ENCODE measurements at places on chromosomes 16 and 17.
A peak's percentile ranks its signal among the peaks of the same experiment; 100 is the strongest.

DNA sequence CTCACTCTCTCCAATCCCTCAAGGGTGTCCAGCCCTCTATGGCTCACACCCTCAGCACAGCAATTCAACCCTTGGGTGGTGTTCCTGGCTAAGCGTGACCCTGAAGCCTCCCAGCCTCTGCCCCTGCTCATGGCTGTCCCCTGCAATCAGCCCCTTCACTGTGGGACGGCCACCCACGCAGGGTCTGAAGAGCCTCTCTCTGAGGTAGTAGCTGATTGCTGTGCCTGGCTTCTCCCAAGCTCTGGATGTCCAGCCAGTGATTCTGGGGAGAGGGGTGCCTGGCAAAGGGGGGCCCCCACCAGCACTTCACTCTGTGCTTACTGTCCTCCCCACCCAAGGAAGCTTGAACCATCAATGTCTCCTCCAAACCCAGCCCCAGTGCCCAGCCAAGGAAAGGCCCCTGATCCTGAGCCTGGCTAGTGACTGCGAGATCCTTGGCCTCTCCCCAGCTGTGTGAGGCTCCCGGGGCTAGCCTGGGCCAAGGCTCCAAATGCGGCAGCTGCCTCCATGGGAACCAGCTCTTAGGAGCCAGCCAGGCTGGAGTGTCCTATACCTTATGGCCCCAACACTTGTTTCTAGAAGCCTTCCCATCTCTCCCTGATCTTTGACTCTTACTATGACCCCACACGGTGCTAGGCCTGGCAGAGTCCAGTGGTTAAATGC, 9.9 kb downstream of the MTSS2 start:
- no peaks in the 10 kb centered on the region for H3K4me1 ChIP-seq
- H3K36me3 ChIP-seq, result no peaks in the 10 kb centered on the region
- H3K27ac ChIP-seq, result no peak overlapping the region
- H3K27me3 ChIP-seq, result no peaks in the 10 kb centered on the region

GRCh38 chr16:9138021-9138680, 46.7 kb downstream of the HAPSTR1 start:
- no peak for DNase-seq
- no peak overlapping the region for H3K27ac ChIP-seq
- peaks cover 18% of the 10 kb centered on the region for H3K4me1 ChIP-seq
- H3K27me3 ChIP-seq, result no peaks in the 10 kb centered on the region
- peaks cover 1% of the 10 kb centered on the region for H3K36me3 ChIP-seq

GRCh38 chr16:55690841-55691240, 35.1 kb downstream of the SLC6A2 start:
- no peak for DNase-seq
- no peaks in the 10 kb centered on the region for H3K4me1 ChIP-seq
- no peak overlapping the region for H3K27ac ChIP-seq
- H3K4me3 ChIP-seq, result no peak overlapping the region

DNA sequence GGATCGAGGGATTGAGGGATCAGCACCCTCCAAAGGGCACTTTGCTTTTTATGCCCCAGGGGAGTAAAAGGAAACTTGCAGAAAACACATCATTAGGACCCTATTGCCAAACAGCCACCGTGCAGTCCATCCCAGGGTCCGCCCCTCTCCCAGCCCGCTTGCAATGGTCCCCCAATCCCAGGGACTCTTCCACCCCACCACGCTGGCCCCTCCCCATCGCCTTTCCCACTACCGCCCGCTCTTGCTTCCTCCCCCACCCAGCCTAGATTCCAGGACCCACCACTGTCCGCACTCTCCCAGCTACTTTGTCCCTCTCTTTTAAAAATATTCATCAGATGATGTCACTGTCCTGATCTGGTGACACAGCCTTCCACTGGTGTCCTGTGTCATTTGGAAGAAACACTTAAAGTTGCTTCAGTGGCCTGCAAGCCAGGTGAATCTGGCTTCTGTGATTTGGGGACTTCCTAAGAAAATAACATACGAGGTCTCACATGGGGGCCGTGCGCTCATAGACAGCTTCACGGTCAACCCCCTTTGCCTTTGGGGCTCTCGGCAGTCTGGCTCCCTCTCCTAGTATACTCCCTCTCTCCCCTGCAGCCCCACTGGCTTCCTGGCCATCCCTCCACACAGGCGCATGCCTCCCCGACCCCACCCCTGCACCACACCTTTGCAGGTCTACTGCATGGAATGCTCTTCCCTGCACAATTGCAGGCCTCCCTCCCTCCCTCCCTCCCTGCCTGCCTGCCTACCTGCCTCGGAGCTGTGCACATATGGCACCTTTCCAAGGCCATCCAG, 127.9 kb downstream of the RBFOX3 start:
- H3K27me3 ChIP-seq, result peaks cover 48% of the 10 kb centered on the region
- no peak overlapping the region for H3K4me3 ChIP-seq
- no peak overlapping the region for H3K27ac ChIP-seq
- no peak for DNase-seq

GRCh38 chr17:29732613-29733012, 109.9 kb upstream of the CORO6 start:
- peaks cover 30% of the 10 kb centered on the region for H3K36me3 ChIP-seq
- no peak overlapping the region for H3K27ac ChIP-seq
- no peak for DNase-seq
- H3K4me1 ChIP-seq, result peaks cover 45% of the 10 kb centered on the region

DNA sequence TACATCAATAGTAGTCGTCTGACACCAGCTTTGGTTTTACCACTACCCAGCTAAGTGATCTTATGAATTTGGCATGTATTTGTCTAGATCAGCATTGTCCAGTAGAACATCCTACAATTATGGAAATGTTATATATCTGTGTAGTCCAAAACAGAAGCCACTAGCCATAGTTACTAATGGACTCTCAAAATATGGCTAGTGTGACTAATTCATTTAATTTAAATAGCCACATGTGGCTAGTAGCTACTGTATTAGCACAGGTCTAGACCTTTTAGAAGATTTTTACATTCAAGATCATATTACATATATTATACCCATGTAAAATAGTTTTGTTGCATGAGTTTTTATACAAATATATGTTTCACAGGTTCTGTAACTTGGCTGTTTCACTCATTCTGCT, 27.0 kb upstream of the NFAT5 start:
- H3K27me3 ChIP-seq, result no peaks in the 10 kb centered on the region
- DNase-seq, result no peak
- H3K4me3 ChIP-seq, result no peak overlapping the region
- no peak overlapping the region for H3K27ac ChIP-seq

DNA sequence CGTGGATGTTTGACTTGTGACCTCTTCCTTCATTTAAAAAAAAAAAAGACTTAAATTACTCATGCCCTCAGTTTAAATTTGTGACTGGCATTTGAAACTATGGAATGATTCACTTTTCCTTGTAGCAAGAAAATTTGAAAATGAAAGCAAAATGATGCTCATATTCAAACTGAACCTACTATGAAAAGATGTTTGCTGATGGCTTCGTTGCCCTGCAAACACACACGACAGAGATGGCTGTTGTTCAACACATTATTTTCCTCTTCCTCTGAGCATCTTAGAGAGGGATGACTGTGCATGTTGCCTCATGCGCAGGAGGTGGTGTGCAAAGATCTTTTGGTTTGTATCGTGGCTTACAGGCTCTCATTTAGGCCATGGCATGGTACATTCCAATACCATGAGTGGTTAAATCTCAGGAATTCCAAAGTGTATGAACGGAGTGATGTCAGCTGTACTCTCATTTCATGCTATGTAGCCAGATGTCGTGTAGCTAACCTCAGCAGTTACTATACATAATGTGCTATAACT, 164.5 kb downstream of the PRKCA start:
- peaks cover 13% of the 10 kb centered on the region for H3K36me3 ChIP-seq
- no peaks in the 10 kb centered on the region for H3K27me3 ChIP-seq
- peak overlapping the region; percentile 36 for H3K4me3 ChIP-seq

DNA sequence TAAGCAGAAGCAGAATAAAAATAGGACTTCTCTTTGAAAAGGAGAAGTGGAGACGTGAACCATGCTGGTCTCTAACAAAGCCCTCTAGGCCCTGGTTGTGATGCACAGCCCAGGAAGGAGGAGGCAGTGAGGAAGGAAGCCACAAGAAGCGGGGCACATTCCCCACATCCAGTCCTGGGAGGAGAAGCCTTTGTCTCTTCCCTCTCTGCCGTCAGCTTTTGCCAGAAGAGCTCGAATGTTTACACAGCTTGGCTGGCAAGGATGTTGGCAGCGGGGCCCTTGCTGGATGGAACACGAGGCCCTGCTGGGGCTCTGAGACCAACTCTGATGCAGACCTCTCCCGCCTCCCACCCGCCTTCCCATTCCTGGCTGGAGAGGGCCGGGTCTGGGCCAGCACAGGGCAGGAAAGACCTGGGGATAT, 91.3 kb downstream of the MAF start:
- DNase-seq, result no peak
- no peaks in the 10 kb centered on the region for H3K36me3 ChIP-seq
- H3K4me3 ChIP-seq, result no peak overlapping the region
- H3K4me1 ChIP-seq, result no peaks in the 10 kb centered on the region
- no peak overlapping the region for H3K27ac ChIP-seq

DNA sequence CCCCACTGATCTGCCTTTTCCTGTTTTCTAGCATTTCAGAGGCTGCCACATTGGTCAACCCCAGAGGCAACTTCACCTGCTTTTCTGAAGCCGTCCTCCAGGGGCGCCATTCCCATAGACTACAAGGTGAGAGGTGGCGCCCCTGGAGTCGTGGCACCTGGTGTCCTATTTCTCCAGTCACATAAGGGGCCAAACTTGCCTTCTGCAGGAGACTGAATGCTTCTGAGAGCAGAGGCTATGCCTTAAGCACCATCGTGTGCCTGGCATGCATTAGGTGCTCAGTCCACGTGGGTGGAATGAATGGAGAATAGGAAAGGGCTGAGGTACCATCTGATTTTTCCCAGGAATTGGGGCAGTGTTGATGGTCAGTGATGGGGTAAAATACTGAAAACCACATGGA, 164.8 kb downstream of the HAPSTR1 start:
- H3K27ac ChIP-seq, result no peak overlapping the region
- no peaks in the 10 kb centered on the region for H3K4me1 ChIP-seq
- no peak overlapping the region for H3K4me3 ChIP-seq
- DNase-seq, result peak; percentile 73
- peaks cover 31% of the 10 kb centered on the region for H3K27me3 ChIP-seq

- peaks cover 35% of the 10 kb centered on the region for H3K27me3 ChIP-seq
- H3K4me1 ChIP-seq, result peaks cover 4% of the 10 kb centered on the region
- H3K36me3 ChIP-seq, result no peaks in the 10 kb centered on the region
- DNase-seq, result no peak
- no peak overlapping the region for H3K27ac ChIP-seq
- no peak overlapping the region for H3K4me3 ChIP-seq
Observed at GRCh38 chr16:21223787-21224186, 9.7 kb upstream of the ANKS4B start.

DNA sequence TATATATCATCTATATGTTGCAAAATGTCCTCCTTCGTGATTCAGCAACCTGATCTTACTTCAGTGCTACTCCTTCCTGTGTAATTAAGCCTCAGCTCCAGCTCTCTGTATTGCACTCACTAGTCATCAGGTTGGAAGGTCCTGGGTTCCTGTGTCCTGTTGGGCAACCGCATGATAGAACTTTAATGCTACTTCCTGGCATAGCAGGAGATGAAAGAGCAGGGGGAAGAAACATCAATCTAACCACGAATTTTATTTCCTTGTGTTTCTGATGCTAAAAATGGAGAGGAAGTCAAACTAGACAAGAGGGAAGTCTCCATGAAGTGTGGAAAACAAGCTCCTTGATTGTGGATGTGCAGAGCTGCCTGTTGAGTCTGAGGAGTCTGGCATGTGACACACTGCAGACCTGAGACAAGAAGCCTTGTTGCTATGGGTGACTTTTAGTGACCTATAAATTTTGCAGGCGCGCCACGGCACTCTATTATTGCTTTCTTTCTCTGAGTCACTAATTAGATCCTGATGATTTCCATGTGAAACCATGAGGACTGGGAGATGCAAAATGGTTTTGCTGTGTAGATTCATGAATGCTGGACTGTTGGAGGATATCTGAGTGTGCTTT, 25.6 kb downstream of the IGSF6 start:
- peak; percentile 30 for DNase-seq
- H3K4me3 ChIP-seq, result no peak overlapping the region
- peaks cover 40% of the 10 kb centered on the region for H3K4me1 ChIP-seq
- H3K36me3 ChIP-seq, result peaks cover 42% of the 10 kb centered on the region

GRCh38 chr17:56185491-56186221, 32.4 kb downstream of the ANKFN1 start:
- no peaks in the 10 kb centered on the region for H3K36me3 ChIP-seq
- no peak for DNase-seq
- H3K4me3 ChIP-seq, result no peak overlapping the region

GRCh38 chr16:89922477-89922883, 662 bp upstream of the TUBB3 start:
- H3K4me3 ChIP-seq, result peak overlapping the region; percentile 55
- H3K27me3 ChIP-seq, result peaks cover 35% of the 10 kb centered on the region

GRCh38 chr17:14316126-14316832, 15.4 kb downstream of the HS3ST3B1 start:
- H3K36me3 ChIP-seq, result peaks cover 14% of the 10 kb centered on the region
- peak overlapping the region; percentile 15 for H3K27ac ChIP-seq
- DNase-seq, result no peak
- no peak overlapping the region for H3K4me3 ChIP-seq
- H3K4me1 ChIP-seq, result peaks cover 74% of the 10 kb centered on the region

DNA sequence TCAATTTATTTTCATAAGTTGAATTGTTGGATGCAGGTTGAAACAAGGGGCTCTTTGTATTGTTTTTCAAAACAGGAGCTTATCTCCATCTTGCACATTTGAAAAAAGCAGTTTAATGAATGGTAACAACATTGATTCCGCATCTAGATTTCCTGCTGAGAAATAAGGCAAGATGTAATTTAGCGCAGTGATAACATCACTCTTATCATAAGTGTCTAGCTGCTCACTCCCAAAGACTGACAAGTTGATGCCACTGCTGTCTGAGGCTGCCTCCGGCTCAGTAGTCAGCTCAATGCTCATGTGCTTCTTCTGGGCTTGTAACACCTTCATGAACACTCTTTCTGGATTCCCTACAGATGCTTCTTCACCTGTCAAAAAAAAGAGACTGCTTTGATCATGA, 92.4 kb downstream of the KPNA2 start:
- no peak overlapping the region for H3K4me3 ChIP-seq
- peaks cover 7% of the 10 kb centered on the region for H3K4me1 ChIP-seq
- peaks cover 8% of the 10 kb centered on the region for H3K36me3 ChIP-seq

- H3K27me3 ChIP-seq, result no peaks in the 10 kb centered on the region
- no peak for DNase-seq
- no peaks in the 10 kb centered on the region for H3K36me3 ChIP-seq
- no peak overlapping the region for H3K27ac ChIP-seq
- H3K4me3 ChIP-seq, result no peak overlapping the region
- H3K4me1 ChIP-seq, result no peaks in the 10 kb centered on the region
Observed at GRCh38 chr16:63581570-63581969, 1540.3 kb downstream of the CDH11 start.

DNA sequence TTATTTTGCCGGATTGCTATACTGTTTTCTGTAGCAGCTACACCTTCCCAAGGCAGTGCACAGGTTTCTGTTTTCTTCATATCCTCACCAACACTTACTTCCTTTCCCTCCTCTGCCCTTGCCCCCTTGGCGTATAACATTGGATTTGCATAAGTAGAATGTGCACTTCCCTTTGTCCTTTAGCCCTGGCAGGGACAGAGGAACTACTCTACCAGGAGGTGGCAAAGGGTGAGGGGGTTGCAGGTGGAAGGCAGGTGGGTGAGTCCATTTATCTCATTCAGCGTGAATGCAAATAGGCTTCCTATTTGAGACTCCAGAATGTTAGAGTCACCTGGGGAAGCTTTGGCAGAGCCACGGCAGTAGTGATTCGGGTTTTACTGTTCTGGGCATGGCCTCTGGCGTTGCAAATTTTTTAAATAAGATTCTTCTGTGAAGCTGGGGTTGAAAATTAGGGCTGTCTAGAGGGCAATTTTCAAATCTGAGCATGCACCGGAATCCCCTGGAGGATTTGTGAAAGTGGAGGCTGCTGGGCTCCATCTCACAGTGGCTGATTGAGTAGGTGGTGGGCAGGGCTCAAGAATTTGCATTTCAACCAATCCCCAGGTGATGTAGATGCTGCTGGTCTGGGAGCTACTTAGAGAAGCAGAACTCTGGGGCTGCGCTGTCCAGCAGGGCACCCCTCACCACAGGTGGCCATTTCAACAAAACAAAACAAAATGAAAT, 84.7 kb downstream of the PLCG2 start:
- no peak overlapping the region for H3K4me3 ChIP-seq
- no peaks in the 10 kb centered on the region for H3K27me3 ChIP-seq

Data from activated CD4-positive, alpha-beta T cell treated with anti-CD3 and anti-CD28 coated beads for 36 hours (primary cell).